Stimulated activated CD8-positive, alpha-beta memory T cell treated with anti-CD3 and anti-CD28 coated beads, Interleukin-12 subunit alpha, Interleukin-12 subunit beta, amount 100 ng/mL, for 1 hour (primary cell): ENCODE measurements at places on chromosomes 16 and 17.

- no peak for DNase-seq
Measured at GRCh38 chr17:41894791-41895331, 23.9 kb downstream of the ACLY start.

GRCh38 chr17:80265205-80266068 lies 4.8 kb downstream of the RNF213 start:
- DNase-seq, result no peak

- no peak for DNase-seq
Measured at GRCh38 chr17:51298508-51299371, 38.4 kb downstream of the UTP18 start.

DNA sequence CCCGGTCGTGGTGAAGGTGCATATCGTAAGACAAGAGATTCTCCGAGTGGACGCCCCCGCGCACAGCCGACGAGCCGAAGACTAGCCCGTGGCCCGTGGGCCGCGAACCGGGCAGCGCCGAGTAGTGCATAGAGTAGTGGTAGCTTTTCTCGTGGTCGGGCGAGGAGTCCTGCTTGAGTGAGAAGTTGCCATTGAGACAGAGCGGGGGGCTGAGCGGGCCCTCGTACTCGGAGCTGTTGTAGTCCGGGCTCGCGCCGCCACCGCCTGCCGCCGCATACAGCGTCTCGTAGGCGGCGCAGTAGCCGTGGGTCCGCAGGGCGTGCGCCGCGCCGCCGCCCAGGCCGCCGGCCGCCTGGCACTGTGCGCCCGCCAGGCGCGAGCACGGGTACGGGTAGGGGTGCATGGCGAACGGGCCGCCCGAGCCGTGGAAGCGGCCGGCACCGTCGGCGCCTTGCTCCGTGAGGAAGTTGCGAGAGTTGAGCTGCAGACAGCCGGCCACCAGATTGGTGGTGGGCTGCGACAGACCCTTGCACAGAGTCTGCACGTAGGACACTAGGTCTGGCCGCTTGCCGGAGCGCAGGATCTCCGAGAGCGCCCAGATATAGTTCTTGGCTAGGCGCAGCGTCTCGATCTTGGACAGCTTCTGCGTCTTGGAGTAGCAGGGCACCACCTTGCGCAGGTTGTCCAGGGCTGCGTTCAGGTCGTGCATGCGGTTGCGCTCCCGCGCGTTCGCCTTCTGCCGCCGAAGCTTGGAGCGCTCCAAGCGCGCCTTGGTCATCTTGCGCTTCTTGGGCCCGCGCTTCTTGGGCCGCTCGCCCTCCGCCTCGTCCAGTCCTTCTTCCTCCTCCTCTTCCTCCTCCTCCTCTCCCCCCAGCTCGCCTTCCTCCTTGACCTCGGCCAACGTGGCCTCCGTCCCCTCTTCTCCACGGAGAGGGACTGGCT lies 2.0 kb downstream of the NEUROD2 start:
- DNase-seq, result no peak

GRCh38 chr16:1141191-1141590 lies 11.7 kb upstream of the CACNA1H start:
- no peak for DNase-seq

DNA sequence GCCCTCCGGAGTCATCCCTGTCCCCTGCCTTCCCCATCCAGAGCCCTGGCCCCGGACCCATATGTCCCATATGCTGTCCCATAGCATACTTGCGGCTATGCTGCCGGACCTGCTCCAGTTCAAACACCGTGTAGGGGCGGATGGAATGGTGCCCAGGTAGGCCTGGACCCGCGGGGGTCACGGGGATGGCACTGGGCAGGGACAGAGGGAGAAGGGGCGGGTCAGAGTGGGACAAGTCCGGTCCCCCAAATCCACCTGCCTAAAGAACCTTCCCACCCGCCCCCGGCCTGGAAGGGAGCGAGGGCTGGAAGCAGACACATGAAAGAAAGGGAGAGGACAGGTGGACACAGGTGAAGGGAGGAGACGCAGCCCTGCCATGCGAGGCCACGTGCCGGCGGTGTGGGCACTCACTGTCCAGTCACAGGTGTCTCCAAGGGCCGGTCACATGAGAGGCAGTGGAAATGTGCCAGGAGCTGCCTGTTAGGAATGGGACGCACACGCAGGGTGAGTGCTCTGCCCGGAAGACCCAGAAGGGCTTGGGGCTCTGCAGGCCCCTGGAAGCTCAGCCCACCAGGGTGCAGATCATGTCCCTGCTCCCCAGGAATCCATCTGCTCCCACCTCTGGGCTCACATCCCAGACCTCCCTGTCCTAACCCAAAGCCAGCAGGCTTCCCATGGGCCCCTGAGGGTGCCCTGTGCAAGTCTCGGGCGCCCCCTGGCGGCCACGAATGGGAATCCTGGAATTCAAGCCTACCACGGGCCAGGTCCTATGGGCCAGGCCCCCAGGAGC lies 14.0 kb downstream of the UBALD2 start:
- peak; percentile 79 for DNase-seq

- DNase-seq, result no peak
Measured at GRCh38 chr17:49995055-49995738, at the start of gene DLX3. Gene DLX3, minus strand, starts transcription at chr17:49995224. Its CDS starts 226 bp downstream, at chr17:49994998.

GRCh38 chr17:61219460-61219859 lies 180.2 kb upstream of the TBX2 start:
- no peak for DNase-seq

GRCh38 chr17:81246679-81247338 lies 7.7 kb downstream of the NDUFAF8 start:
- DNase-seq, result no peak

DNA sequence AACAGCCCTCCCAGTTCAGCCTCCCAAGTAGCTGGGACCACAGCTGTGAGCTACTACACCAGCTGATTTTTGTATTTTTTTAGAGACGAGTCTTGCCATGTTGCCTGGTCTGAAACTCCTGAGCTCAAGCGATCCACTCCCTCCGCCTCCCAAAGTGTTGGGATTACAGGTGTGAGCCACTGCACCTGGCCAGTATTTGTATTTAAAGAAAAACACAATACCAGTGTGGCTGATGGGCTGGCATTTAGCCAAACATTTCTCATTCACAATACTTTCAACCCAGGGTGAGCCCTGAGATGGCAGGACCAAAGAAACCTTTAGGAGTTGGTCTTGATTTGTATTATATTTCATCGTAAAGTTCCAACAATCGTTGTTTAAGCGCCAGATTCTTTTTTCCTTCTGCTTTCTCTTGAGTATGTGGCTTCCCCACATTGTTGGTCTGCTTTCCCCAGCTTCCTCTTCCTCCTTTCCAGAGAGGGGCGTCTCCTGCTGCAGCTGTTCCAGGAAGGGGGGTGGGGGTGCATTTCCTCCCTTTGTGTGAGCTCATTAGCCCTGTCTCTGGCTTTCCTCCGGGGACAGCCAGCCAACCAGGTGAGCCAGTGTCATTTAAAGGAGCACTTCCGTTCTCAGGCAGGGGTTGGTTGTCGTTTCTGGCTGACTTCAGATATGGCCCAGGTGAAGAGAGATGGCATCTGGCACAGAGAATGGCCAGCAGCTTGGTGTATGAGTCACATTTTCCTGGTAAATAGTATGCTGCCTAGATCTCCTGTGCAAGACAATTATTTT lies 79.9 kb downstream of the GPRC5B start:
- no peak for DNase-seq

- no peak for DNase-seq
Measured at GRCh38 chr17:81576621-81577277, 24.6 kb upstream of the FAAP100 start.

DNA sequence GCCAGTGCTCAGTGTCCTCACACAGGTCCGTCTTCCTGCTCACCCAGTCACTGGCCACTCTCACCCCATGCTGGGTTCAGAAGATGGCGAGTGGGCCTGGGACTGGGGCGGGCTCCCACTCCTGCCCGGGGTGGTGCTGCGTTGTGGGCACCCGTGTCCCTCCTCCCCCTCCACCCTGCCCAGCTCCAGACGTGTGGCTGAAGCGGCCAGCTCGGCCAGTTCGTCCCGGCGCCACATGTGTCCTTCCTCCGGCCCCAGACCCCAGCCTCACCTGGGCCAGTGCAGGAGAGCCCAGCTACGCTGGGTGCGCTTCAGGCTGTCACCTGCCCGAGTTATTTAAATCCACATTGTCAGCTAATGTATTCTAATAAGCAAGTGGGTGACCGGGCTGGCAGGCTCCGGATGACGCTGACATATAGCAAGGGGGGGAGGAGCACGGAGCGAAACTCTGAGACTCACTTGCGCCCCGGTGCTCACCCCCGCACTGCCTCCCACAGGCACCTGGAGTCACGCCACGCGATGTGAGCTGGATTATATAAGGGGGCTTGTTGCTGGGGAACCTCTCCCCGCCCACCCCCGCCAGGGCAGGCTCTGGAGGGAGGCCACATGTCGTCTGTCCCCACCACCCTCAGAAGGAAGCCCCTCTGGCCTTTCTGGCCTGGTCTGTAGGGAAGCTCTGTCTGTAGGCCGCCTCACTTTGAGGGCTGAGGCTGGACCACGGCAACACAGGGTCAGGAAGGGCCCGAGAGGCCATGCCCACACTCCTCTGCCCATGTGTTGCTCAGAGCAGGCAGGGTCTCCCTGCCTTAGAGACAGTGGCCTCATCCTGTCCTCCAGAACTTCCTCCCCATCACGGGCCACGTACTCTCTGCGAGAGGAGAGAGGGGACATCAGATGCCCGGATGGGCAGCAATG lies 7.1 kb upstream of the BAIAP2 start:
- no peak for DNase-seq

DNA sequence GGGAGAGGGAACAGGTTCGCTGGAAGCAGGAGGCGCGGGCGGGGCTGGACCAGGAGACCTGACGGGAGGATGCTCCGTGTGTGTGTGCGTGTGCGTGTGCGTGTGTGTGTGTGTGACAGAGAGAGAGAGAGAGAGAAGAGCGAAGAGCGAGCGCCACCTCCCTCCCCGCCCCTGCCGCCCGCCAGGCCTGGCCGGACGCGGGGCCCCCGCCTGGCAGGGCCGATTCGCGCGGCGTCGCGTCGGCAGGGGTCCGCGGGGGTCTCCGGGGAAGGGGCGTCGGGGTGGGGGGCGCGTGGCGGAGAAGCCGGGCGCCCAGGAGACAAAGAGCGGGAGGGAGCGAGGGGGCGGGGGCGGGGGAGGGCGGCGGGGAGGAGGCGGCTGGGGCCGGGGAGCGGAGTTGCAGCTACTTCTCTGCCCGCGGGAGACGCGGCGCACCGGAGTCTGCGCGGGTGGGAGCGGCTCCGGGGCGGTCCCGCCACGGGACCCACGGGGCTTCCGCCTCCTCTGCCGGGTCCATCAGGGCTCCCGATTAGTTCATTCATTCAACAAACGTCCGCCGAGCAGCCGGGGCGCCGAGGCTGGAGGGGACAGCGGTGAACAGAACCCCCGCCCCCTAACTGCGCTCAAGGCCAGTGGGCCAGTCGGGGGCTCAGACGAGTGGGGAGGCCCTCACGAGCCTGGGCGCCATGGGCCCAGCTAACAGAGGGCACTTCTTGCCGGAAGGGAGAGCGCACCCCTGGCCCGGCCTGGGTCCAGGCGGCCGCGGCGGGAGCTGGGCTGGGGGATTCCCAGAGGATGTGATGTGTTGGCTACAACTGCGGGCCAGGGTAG lies at the start of gene SAMD14:
Gene SAMD14 (minus strand): TSS at position 433 of the 831 bp plus-strand sequence. CDS start 5,201 bp downstream, outside the sequence.
- no peak for DNase-seq

GRCh38 chr17:9195411-9195810 lies 174.1 kb downstream of the NTN1 start:
- DNase-seq, result no peak

GRCh38 chr16:85947230-85948137 lies 48.5 kb downstream of the IRF8 start:
- DNase-seq, result no peak

GRCh38 chr16:4820652-4821051 lies 18.2 kb upstream of the ROGDI start:
- DNase-seq, result no peak

DNA sequence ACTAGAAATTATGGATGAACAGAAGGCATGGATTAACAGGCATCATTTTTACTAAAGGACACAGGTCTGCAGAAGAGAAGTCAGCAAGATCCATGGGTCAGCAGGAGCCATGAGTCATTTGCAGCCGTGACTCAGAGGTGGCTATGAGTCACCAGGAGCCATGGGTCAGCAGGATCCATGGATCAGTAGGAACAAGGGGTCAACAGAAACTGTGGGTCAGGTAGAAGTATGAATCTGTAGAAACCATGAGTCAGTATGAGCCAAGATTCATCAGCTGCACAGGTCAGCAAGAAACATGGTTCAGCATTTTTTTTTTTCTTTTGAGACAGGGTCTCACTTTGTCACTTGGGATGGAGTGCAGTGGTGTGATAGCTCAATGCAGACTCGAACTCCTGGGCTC lies 58.2 kb upstream of the HS3ST4 start:
- no peak for DNase-seq

- DNase-seq, result no peak
Measured at GRCh38 chr17:60129164-60129563, 20.6 kb upstream of the CA4 start.

DNA sequence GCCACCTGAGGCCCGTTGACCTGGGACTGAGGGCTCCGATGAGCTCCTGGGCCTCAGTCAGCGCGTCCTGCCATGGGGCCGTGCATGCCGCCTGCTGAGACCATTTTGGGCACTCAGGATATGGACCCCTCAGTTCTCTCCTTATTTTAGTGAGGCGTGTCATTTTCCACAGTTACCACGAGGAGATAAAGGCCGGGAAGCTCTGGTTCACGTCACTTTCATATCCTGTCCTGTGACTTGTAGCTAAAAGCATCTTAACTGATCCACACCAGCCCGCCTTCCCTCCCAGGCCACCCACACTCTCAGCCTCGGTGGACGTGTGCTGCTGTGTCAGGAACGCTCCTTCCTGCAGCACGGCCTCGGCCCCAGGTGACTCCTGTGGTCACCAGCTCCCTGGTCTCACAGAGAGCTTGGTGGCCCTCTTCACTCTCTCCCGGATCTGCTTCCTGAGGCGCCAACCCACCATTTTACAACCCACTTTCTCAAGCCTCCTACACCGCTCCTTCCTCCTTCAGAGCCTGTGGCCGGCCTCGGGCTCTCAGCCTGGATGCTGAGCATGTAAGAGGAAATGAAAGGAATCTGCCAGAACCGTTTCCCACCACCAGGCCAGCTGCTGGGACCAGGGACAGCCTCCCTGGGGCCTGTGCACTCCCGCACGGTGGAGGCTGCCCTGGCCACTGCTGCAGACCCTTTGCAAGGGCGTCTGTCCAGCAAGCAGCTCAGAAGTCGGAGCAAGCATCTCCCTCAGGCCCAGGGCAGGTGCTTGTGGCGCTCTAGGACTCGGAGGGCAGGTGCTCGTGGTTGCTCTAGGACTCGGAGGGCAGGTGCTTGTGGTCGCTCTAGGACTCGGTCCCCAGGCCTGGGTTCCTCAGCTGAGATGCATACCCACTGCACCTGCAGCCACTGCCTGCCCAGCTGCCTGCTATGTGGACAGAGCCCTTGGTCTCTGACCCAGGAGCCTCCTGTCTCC lies 23.9 kb upstream of the FASN start:
- DNase-seq, result no peak

- DNase-seq, result no peak
Measured at GRCh38 chr17:44191941-44192496, 5.2 kb downstream of the TMUB2 start.
